Stimulated activated CD4-positive, alpha-beta T cell treated with anti-CD3 and anti-CD28 coated beads, Interleukin-2, amount 100 ng/mL, for 24 hours (primary cell): ENCODE measurements at places on chromosomes 3 and 15.

- no peak for DNase-seq
Measured at GRCh38 chr15:68354923-68355322, 77.0 kb downstream of the ITGA11 start.

GRCh38 chr3:123034120-123034519, 6.6 kb upstream of the SEMA5B start:
- no peak for DNase-seq

DNA sequence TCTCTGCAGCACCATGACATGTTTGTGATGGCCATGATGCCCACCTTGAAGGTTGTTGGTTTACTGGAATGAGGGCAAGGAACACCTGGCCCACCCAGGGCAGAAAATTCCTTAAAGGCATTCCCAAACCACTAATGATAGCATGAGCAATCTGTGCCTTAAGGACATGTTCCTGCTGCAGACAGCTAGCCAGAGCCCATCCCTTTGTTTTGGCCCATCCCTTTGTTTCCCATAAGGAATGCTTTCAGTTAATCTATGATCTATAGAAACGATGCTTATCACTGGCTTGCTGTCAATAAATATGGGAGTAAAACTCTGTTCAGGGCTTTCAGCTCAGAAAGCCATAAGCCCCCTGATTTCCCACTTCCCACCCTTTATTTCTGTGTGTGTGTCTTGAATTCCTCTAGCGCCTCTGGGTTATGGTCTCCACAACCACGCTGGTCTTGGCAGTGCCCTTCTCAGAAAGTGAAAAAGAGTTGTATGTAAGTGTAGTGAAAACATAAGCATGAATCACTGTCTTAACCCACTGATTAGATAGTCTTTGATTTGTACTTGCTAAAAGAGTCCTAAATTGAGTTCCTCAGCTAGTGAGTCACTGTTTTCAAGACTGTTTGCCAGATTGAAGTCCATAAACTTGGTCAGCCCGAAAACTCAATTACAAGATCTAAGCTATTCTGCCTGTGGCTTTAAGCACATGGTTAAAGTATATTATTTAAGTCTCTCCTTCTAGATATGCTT, 19.0 kb upstream of the CCR2 start:
- DNase-seq, result no peak

GRCh38 chr3:69129531-69129930, 7.1 kb upstream of the LMOD3 start:
- DNase-seq, result no peak

- no peak for DNase-seq
Measured at GRCh38 chr3:157578181-157578580, 75.0 kb upstream of the VEPH1 start.

- no peak for DNase-seq
Measured at GRCh38 chr3:103319912-103320311, 885.1 kb downstream of the ZPLD1 start.
